NCI-H345 (cell line): ENCODE measurements at places on chromosomes 12 and 14.

DNA sequence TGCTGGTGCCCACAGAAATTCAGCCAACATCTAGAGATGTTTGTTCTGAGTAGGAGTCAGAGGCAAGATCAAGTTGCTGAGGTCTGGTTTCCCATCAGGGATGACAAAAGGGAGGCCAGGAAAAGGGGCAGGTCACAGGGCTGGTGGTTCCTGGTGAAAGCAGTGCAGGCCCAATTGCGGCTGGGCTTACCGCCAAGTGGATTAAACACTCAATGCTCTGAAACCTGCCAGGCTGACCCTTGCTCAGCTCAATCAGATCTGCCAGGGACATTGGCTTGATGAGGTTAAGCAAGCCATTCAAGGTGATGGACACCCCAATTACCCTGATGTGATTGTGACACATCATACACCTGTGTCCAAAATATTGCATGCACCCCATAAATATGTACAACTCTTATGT lies 5.5 kb upstream of the OAS1 start:
- DNase-seq, result no peak

GRCh38 chr12:111596985-111597830 lies 1.9 kb downstream of the ATXN2 start:
- DNase-seq, result peak; percentile 42

- DNase-seq, result peak; percentile 19
Measured at GRCh38 chr12:132433641-132434395, 56.1 kb upstream of the FBRSL1 start.

DNA sequence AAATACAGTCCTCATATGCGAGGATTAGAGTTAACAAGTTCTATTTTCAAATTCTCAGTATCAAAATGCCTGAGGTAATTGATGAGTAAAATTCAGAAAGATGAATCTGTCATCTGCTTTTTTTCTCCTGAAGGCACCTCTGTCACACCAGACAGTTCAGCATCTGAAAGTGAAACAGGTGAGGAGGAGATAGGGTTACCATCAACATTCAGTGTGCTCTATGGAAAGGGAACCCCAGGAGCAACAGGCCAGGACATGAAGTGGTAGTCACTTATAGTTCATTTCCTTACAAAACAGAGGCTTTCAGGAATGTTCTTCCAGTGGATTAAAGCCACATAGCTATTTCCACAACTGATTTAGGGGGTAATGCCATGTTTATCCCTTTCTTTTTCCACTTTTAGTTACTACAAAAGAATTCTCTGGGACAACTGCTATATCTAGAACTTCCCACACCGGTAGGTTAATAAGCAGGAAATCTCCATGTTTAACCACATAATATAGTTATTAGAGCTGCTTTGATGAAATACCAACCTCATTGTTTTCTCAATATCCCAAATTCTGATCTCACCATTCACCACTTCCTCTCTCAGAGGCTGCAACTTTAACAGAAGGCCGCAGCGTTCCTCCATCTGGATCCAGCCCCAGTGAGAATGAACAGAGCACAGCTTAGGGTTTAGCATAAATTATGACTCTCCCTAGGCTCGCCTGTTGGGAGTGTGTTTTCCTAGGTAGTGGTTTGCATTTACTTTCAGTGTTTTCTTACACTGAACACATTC lies 177.0 kb upstream of the CNTN1 start:
- DNase-seq, result no peak

- DNase-seq, result no peak
Measured at GRCh38 chr14:87331991-87332390, 661.0 kb downstream of the GALC start.

- no peak for DNase-seq
Measured at GRCh38 chr14:42311876-42312275, 705.2 kb downstream of the LRFN5 start.

- no peak for DNase-seq
Measured at GRCh38 chr14:58460772-58461171, 33.3 kb downstream of the KIAA0586 start.

GRCh38 chr14:64688811-64689281 lies 15.4 kb upstream of the PLEKHG3 start:
- no peak for DNase-seq

GRCh38 chr14:71231521-71232393 lies 324.5 kb downstream of the PCNX1 start:
- no peak for DNase-seq

- no peak for DNase-seq
Measured at GRCh38 chr14:86626530-86626929, 1096.6 kb downstream of the FLRT2 start.

- no peak for DNase-seq
Measured at GRCh38 chr14:28565345-28565744, 201.2 kb upstream of the FOXG1 start.

DNA sequence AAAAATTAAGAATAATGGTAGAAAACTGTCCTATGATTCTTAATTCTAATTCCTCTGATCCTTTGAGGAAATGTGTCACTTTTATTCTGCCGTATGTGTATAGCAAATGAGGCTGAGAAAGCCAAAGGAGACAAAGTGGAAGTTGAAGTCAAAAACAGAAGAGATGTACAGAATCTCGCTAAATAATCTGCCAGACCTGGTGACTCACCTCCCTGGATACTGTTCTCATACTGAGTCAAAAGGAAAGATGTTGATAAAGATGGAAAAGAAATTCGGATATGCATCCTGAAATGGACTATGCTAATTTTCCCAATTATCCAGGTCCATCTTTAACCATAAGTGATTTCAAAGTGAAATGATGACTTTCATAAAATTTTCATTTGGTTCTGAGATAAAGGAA lies 92.5 kb downstream of the DUSP6 start:
- no peak for DNase-seq

DNA sequence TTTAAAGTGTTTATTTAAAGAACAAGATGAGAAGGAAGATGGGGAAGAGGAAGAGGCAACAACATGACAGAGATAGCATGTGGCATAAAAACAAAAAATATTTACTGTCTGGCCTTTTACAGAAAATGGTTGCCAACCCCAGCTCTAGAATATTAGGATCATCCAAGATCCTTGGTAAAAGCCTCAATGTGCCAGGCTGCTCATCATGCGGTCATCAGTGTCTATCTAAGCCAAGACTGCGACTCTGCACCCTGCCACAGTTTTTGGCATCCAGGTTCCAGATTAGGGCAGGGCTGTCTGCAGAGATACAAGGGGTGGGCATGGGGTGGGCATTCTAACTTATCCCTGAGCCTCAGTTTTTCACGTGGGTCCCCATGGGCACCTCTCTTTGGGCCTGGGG lies 46.9 kb upstream of the CNTN1 start:
- no peak for DNase-seq
